HCT116 (cell line): ENCODE measurements at places on chromosomes 4 and X. TPM values are rescaled to one million over a fixed set of nuclear protein-coding genes. Genes with fewer than 3 reads are reported as not detected.

ZNF185 gene
- total RNA-seq = 15.8 TPM

TIGD2 gene
- 10.3 TPM for total RNA-seq

ATP8A1 gene
- total RNA-seq = 1.9 TPM

DCAF12L1 gene
- not detected for total RNA-seq

DNA sequence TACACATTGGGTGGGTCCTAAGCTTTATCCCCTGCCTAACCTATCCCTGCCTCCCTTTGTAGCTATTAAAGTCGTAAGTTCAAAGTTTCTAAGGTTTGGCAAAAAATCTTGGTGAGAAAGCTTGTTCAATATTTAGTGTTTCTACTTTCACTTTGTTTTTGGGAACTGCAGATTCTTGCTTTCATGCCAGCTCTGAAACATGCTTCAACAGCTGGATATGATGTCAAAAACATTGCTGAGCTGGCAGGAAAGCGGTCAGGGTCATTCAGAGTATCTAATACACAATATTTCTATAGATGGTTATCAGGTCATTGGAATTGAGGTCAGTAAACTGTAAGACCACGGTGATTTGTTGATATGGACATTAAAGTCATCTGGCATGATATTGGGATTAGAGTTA lies 19.7 kb downstream of the CENPI start:
- DNase-seq = no peak

DNA sequence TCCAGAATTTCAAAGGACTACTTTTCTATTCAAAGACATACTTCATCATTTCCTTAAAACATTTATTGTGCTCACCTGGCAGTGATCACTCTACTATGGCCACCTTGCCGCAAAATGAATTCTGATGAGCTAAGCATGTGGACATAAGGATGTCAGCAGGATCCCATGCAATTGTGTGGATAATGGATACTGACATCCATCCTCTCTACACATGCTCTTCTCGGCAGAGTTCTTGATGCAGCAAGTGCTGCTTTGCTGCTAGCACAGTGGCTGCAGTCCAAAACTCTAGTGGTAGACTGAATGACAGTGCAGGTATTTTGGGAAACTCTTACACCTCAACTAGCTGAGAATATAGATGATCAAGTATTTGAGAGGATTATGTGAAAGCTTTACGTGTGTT lies 168.0 kb downstream of the BANK1 start:
- DNase-seq = no peak

PRR32 gene
- total RNA-seq = not detected

DNA sequence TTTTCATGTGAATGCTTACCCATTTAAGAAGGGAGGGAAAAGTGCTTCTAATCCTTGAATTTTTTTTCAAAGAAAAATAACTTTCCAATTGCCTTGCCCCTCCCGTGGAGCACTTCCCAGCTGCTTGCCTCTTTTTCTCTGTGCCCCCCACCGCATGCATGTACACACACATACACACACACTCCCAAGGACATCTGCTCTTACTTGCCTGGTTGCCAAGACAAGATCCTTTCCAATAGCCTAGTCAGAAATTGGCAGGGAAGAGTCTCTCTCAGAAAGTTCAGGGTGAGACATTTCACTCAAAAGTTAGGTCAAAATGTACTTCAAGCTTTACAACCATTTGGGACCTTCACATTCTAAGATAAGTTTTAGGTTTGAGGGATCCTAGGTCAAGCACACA lies 10.9 kb downstream of the HHIP start:
- no peak for DNase-seq

GRCh38 chr4:74724979-74725378 lies 69.3 kb downstream of the BTC start:
- DNase-seq = no peak

PRAF2 gene
- total RNA-seq = 18.8 TPM
